Activated CD8-positive, alpha-beta memory T cell treated with anti-CD3 and anti-CD28 coated beads, Interleukin-2, amount 10 ng/mL, durations not matched to agents 7 days and 5 days (primary cell): ENCODE measurements at places on chromosomes 1 and 21. TPM values are rescaled to one million over a fixed set of nuclear protein-coding genes. Genes with fewer than 3 reads are reported as not detected.
A peak's percentile ranks its signal among the peaks of the same experiment; 100 is the strongest.

- no peak overlapping the region for H3K4me3 ChIP-seq
- DNase-seq, result no peak
- no peaks in the 10 kb centered on the region for H3K27me3 ChIP-seq
- no peaks in the 10 kb centered on the region for H3K36me3 ChIP-seq
Measured at GRCh38 chr1:54298284-54299033, 98.5 kb downstream of the MRPL37 start.

DNA sequence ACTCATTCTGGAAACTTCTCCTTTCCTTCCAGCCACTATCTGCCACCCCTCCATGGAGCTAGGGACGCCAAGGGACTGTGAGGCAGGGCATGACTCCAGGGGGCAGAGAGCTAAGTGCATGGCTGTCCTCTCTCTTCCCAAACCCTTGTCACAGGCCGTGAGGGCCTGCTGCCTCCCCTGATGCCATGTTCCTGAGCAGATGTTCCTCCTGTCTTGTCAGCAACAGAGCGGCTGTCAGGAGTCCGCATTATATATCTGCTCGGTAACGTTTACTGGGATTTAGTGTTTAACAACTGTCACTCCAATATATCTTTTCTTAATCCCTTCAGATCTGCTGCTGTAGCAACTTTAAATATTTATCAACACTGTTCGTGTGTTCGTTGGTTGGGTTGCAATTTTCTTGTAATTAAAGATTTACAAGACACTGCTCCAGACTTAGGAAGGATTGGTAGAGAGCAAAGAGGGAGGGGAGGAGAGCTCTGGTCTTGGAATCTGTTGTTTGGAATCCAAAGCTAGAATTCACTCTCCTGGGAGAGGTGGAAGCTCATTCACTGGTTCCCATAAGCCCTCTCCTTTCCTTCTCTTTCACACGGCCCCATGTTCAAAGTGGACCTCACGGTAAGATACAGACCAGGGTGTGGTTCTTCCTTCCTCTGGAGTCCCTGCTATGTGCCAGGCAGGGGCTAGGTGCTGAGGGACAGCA, 76.2 kb downstream of the MDM4 start:
- DNase-seq, result no peak
- H3K36me3 ChIP-seq, result no peaks in the 10 kb centered on the region
- H3K27ac ChIP-seq, result no peak overlapping the region

DNA sequence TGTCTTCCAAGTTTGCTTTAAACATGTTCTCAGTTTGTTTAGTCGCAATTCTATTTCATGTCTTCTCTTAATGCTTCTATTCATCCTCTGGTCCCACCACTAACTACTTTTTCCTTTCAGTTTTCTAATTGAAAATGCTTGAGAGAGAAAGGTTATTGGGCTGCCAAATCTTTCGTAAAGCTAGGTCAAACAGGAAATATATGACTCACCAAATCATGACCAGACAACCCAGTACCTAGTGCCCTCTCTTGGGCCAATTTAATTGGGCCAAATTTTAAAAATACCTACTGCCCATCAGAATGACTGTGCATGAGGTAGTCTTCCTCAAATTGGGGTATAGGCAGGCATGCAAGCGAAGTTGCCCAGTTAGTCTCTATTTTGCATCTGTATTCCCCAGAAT, 295.4 kb upstream of the PBX1 start:
- DNase-seq, result no peak
- no peak overlapping the region for H3K27ac ChIP-seq
- H3K36me3 ChIP-seq, result no peaks in the 10 kb centered on the region
- H3K4me1 ChIP-seq, result no peaks in the 10 kb centered on the region
- no peak overlapping the region for H3K4me3 ChIP-seq
- H3K27me3 ChIP-seq, result no peaks in the 10 kb centered on the region

Gene TTC34
- 1.1 TPM for total RNA-seq

Gene UBE4B
- 30.4 TPM for total RNA-seq

DNA sequence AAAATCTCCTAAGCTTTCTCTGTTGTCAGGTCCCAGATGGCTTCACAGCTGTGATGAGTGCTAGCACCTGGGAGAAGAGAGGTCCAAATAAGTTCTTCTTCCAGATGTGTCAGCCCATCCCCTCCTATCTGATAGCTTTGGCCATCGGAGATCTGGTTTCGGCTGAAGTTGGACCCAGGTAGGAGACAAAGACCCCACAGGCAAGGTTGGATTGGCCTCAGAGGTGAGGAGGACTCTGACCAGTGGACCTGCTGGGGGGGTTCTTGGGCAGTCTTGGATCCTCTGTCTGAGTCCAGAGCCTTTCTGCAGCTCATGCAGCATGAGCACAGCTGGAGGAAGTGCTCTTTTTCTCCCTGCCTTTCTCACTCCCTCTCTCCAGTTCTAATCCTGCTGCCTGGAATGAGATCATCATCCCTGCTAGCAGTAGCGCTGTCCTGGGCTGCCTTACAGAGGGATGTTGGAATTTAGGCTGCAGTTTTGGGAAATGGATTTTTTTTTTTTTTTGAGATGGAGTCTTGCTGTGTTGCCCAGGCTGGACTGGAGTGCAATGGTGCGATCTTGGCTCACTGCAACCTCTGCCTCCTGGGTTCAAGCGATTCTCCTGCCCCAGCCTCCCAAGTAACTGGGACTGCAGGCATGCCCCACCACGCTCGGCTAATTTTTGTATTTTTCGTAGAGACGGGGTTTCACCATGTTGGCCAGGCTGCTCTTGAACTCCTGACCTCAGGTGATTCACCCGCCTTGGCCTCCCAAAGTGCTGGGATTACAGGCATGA, 7.1 kb downstream of the RNPEP start:
- no peak overlapping the region for H3K27ac ChIP-seq
- no peak for DNase-seq
- no peak overlapping the region for H3K4me3 ChIP-seq
- H3K4me1 ChIP-seq, result peaks cover under 1% of the 10 kb centered on the region
- no peaks in the 10 kb centered on the region for H3K27me3 ChIP-seq

Gene MECR
- 24.5 TPM for total RNA-seq

- DNase-seq, result no peak
- peaks cover 4% of the 10 kb centered on the region for H3K36me3 ChIP-seq
- no peaks in the 10 kb centered on the region for H3K4me1 ChIP-seq
- no peak overlapping the region for H3K4me3 ChIP-seq
- H3K27me3 ChIP-seq, result no peaks in the 10 kb centered on the region
- no peak overlapping the region for H3K27ac ChIP-seq
Measured at GRCh38 chr1:17763417-17763816, 8.3 kb downstream of the ACTL8 start.

DNA sequence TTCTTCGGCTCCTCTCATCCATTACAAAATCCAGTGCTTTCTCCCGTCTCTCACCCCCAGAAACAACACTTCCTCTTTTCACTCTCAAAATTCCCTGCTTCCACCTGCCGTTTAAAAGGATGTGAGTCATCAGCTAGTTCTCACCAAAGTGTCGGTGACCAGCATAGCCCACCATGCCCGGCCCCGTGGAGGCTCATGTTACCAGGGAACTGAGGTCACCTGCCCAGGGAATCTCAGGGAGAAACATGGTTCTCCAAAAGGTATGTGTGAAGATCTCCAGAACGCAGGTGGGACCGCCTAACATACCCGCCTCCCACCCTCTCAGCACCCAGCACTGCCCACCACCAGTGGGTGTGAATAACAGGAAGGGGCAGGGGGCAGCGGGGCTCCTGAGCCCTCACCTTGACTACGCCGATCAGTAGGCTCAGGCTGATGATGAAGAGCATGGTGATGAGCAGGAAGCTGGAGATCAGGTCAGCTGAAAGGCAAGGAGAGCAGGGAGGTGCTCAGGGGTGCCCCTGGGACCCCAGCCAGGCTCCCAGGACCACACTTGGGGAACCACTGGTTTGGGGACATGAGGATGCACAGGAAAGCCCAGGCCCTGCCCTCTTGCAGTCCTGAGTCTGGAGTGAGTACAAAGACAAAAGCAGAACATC, 16.2 kb downstream of the LAPTM5 start:
- H3K27me3 ChIP-seq, result no peaks in the 10 kb centered on the region
- peaks cover 95% of the 10 kb centered on the region for H3K4me1 ChIP-seq
- H3K27ac ChIP-seq, result peak overlapping the region; percentile 74
- no peak overlapping the region for H3K4me3 ChIP-seq
- no peak for DNase-seq

GRCh38 chr1:40650075-40650474, 15.4 kb downstream of the RIMS3 start:
- no peak for DNase-seq
- H3K4me3 ChIP-seq, result no peak overlapping the region
- H3K36me3 ChIP-seq, result no peaks in the 10 kb centered on the region
- no peaks in the 10 kb centered on the region for H3K27me3 ChIP-seq
- no peak overlapping the region for H3K27ac ChIP-seq
- no peaks in the 10 kb centered on the region for H3K4me1 ChIP-seq

- H3K4me1 ChIP-seq, result no peaks in the 10 kb centered on the region
- no peaks in the 10 kb centered on the region for H3K27me3 ChIP-seq
- H3K36me3 ChIP-seq, result no peaks in the 10 kb centered on the region
- H3K27ac ChIP-seq, result no peak overlapping the region
- DNase-seq, result no peak
Measured at GRCh38 chr1:3193811-3194210, 124.8 kb downstream of the PRDM16 start.

DNA sequence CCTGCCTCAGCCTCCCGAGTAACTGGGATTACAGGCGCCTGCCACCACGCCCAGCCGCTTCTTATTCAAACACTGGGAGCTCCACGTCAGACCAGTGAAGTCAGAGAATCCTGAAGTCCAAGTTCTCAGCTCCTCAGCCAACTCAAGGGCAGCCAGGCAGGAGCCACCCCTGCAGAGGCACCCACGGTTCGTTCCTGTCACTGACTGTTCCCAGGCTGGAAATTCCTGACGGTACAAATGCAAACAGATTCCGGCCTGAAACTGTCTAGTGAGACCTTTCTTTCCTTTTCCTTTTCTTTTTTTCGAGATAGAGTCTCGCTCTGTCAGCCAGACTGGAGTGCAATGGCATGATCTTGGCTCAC, 11.7 kb downstream of the SLC35E2B start:
- peaks cover 23% of the 10 kb centered on the region for H3K4me1 ChIP-seq
- H3K27ac ChIP-seq, result no peak overlapping the region
- peaks cover 2% of the 10 kb centered on the region for H3K36me3 ChIP-seq
- no peaks in the 10 kb centered on the region for H3K27me3 ChIP-seq
- no peak overlapping the region for H3K4me3 ChIP-seq

- no peaks in the 10 kb centered on the region for H3K27me3 ChIP-seq
- H3K4me1 ChIP-seq, result peaks cover 65% of the 10 kb centered on the region
- no peak overlapping the region for H3K4me3 ChIP-seq
- no peaks in the 10 kb centered on the region for H3K36me3 ChIP-seq
- DNase-seq, result no peak
Measured at GRCh38 chr1:109824349-109825115, 60.8 kb upstream of the EPS8L3 start.

Gene FMO5
- 0.66 TPM for total RNA-seq

- DNase-seq, result no peak
- H3K27me3 ChIP-seq, result no peaks in the 10 kb centered on the region
- H3K27ac ChIP-seq, result no peak overlapping the region
- H3K4me3 ChIP-seq, result no peak overlapping the region
- no peaks in the 10 kb centered on the region for H3K36me3 ChIP-seq
Measured at GRCh38 chr1:64019818-64020217, 183.6 kb upstream of the UBE2U start.

GRCh38 chr1:47849591-47850261, 147.5 kb downstream of the TRABD2B start:
- no peaks in the 10 kb centered on the region for H3K36me3 ChIP-seq
- H3K4me1 ChIP-seq, result no peaks in the 10 kb centered on the region
- H3K27ac ChIP-seq, result no peak overlapping the region
- DNase-seq, result no peak

GRCh38 chr1:43484367-43484766, 30.6 kb upstream of the HYI start:
- peaks cover 10% of the 10 kb centered on the region for H3K27me3 ChIP-seq
- no peak overlapping the region for H3K27ac ChIP-seq
- no peak for DNase-seq
- H3K36me3 ChIP-seq, result peaks cover 10% of the 10 kb centered on the region
- H3K4me1 ChIP-seq, result peaks cover 7% of the 10 kb centered on the region

Gene PADI4
- total RNA-seq, result 0.45 TPM
